MG63 (cell line): ENCODE measurements at places on chromosomes 5 and 9. TPM values are rescaled to one million over a fixed set of nuclear protein-coding genes. Genes with fewer than 3 reads are reported as not detected.

Gene QRFP
- not detected in 2 replicates for total RNA-seq

Gene CTNNAL1
- total RNA-seq, result 84.5 and 157 TPM in 2 replicates

Gene LRRC26
- not detected in 2 replicates for total RNA-seq

DNA sequence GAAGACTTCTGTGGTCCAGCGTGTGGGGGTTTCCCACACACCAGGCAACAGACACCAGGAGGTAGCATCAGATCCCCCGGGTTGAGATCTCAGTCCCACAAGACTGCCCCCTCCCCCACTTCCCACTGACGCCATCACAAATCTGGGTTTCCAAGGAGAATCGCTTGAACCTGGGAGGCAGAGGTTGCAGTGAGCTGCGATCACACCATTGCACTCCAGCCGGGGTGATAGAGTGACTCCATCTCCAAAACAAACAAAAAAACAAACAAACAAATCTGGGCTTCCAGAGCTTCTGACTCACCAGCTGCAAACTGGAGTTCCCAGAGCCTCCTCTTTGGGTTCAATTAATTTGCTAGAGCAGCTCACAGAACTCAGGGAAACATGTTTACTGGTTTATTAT lies 4.7 kb upstream of the GBGT1 start:
- DNase-seq, result no peak

GRCh38 chr9:120985819-120986222 lies 59.2 kb upstream of the TRAF1 start:
- DNase-seq, result no peak

DNA sequence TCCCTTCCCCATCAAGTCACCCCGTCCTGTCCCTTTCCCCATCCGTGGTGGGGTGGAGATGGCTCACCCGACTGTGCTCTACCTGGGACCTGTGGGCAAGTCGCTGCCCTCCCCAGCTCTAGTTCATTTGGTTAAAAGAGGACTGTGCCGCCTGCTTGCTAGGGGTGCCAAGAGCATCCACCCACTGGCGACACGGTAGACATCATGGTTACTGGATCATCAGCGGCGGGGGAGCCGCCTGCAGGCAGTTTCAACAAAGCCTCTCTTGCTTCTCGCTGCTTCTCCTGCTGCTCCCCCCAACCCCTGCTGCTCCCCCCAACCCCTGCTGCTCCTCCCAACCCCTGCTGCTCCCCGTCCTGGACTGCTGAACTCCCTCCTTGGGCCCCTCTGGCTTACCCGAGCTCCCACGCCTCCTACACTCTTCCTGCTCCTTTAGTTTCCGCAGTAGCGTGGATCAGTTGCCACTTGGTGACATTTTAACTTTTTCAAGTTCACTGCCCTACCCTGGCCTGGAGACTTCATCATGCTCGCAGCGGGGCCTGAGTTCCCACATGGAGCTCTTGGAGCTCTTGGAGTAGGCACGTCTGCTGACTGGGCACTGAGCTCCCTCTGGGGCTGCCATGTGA lies 22.0 kb upstream of the SCGB3A1 start:
- DNase-seq, result no peak

DNA sequence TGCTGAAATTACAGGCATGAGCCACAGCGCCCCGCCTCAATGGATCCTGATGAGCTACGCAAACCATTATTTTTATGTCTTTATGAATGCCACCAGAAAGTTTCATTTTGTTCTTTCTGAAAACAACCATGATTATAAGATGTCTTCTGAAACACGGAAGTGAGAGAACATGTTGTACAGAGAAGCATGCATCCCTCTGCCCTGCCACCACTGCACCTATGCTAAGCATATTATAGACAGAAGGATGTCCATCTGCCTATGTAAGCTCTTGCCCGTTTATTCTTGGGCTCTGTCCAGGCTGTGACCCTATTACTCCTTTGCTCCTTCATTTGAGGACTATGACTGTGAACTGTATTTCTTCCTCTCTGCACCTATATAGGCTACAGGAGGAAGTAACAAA lies 74.3 kb downstream of the GRAMD2B start:
- DNase-seq, result no peak

GRCh38 chr5:96203761-96204160 lies 229.3 kb downstream of the PCSK1 start:
- DNase-seq, result no peak

DNA sequence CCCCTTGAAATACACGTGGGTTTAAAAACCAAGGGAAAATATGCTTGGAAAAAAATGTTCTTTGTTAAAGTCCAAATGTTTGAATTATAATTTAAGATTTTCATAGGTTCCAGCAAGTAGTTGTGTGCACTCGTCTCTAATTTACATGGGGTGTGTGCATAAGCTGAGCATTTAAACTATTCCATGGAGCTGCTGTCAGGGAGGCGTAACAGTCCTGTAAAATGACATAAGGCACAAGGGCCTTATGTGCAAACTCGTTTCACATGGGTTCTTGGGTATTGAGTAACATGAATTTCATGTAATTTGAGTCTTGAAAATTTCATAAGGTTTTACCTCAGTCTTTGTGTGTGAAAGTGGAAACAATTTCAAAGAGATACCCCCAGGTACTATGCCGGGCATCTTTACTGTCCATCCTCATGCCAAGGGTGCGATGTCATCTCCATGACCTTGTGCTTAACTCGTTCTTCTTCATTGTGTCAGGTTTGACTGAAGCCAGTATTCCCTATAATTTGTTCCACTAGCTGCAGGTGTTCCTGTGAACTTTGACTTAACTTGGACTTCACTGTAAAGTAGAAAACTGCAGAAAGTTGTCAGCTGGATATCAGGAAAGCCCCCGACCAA lies 359.3 kb downstream of the SH3GL2 start:
- DNase-seq, result no peak
